T-helper 22 cell (primary cell): ENCODE measurements at places on chromosomes 2 and 18.

GRCh38 chr2:3037196-3038194, 340.1 kb downstream of the EIPR1 start:
- DNase-seq: no peak

DNA sequence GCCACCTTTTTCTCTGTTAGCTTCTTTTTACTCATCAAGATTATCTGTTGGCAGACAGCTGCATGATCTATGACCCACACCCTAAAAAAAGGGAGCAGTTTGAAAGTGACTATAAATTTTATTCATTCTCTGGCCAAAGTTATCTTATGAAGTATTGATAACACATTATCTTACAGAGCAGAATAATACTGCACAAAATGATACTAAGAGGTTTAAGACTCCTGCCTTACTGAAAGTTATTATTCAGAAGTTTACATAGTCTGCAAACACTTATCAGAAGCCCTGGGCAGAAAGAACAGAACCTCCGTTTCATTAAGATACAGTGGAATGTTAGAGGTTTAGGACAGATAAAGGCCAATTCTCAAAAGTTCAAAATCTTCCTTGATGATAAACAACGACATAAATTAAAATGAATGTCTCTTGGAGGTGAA, 78.2 kb downstream of the ZEB2 start:
- no peak for DNase-seq

DNA sequence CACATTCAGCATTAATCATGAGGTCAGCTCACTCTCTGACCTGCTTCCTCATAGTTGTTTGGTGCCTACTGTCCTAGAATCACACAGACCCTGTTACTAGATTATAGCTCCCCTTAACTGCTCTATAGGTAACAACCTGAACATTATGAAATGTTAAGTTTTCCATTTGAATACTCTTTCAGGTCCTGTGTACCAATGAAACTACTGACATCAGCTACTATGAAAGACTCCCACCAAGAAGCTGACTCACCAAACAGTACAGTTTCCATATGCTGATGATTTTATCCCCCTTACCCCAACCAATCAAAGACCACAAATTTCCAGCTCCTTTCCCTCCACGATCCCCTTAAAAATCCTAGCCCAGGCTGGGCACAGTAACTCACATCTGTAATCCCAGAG, 56.3 kb downstream of the SRBD1 start:
- DNase-seq: no peak

DNA sequence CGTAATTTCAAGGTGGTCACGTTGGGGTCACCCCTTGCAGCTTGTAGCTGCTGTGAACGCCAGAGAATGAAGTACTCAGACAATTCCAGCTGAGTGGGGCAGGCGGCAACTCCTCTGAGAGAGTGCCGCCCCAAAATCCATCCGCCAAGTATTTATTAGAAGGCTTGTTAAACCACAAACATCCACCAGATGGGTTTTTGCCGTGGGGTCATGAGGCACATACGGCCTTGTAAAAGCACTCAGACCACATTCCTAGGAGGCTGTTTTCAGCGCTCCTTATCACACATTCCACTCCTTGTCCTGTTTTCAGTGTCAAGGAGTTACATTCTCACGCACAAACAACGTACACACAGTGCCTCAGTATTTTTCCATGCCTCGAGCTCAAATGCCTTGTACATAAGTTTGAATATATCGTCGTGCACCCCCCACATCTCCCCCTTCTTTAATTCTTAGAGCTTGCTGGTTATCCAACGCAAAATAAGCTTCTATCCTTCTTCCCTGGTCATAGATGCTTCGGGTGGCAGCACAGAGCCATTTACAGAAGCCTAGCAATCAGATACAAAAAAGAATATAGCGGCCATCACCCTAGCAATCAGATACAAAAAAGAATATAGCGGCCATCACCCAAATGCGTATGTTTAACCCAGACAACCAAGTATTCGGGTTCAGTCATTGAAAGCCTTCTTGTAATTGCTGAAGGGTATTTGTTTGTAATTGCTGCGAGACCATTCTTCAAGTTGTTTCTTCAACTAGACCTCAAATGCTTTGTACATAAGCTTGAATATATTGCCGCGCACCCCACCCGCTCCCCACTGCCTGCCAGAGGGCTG, 7.3 kb downstream of the ALPP start:
- DNase-seq: no peak

DNA sequence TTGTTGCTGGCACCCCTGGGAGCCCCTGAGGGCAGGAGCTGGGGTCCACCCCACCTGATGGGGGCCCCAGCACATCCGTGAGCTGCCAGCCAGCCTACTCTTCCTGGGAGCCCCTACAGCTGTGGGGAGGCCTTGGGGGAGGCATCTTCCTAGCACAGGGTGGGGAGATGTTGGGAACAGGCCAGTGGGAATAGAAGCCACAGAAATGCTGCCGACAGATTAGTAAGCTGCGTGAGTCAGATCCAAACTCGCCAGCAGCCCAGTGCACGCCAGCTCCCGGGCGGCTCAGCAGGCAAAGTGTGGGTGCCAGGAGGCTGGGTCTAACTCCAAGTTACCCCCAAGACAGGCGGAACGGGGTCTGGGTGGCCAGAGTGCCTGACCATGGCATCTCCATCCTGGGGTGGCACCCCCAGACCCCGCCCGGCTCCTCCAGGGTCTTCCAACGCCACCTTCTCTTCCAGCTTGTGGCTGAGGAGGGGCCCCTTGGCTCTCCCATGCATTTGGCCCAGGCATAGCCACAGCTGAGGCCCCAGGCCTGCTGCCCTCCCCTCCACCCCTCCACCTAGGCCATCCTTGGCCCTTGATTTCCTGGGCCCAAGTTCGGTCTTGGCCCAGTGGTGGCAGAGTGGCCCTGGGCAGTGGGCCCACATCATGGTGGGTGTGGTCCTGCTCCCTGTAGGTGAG, 15.3 kb downstream of the CROCC2 start:
- no peak for DNase-seq

GRCh38 chr2:154437104-154437503, 261.4 kb upstream of the KCNJ3 start:
- no peak for DNase-seq

DNA sequence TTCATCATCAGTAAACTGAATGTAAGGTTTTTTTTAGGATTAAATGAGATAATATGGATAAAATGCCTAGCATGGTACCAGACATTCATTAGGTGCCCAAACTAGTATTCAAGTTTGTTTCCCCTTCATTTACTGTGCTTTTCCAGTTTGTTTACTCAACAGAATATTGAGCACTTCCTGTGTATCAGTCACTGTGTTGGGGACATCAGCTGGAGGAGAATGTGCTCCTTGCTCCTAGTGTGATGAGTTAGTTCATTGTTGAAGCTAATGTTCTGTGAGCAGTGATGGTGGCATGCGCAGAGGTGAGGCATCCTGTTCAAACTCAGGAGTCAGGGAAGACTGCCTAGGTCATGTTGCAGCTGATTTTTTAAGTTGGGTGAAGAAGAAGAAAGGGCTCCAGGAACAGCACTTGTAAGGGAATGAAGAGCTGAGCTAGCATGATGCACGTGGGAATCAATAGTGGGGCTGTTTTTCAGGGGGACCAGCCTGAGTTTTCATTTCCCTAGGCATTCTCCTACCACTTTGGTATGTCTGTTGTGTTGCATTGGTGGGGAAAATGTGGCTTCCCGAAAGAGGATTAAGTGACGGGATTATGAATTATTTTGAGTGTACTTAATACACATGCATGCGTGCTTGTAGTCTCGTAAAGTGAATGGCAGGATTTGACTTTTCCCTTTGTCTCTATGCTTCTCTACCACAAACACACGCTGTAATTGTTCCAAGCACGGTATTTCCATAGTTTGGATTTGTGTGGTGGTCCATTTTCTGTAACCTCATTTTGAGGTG, 23.7 kb downstream of the TTLL4 start:
- DNase-seq: no peak

GRCh38 chr2:215644233-215644897, 208.5 kb upstream of the FN1 start:
- no peak for DNase-seq

DNA sequence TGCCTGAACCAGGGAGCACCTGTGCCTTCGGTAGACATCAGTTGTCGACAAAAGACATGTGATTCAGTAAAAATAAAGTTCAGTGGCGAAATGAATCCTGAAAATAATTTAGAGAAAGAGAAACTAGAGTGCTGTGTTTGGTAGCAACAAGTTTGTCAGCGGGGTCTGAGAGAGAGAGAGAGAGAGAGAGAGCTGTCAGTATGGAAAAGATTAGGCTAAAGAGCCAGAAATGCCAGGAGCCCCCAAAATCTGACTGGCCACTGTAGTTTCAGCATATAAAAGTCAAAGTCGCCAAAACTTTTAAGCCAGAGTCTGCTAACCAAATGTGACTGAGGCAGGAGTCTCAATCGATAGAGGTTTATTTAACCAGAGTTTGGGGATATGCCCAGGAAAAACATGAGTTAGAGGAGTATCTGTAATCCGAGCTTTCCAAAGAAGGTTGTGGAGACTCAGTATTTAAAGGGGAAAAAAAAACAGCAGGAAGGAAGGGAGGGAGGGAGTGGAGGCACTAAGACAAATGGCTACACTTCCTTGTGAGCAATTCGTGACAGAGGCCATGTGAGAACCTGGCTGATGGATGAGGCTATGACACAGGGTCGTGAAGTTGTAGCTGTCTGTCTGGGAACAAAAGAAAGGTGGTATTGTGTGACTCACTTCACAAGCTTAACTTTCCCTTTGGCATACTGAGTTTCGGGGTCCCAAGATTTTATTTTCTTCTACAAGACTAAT, 20.5 kb upstream of the GNAL start:
- DNase-seq: no peak
